ENCODE measurements at places on chromosomes 3 and 15.

DNA sequence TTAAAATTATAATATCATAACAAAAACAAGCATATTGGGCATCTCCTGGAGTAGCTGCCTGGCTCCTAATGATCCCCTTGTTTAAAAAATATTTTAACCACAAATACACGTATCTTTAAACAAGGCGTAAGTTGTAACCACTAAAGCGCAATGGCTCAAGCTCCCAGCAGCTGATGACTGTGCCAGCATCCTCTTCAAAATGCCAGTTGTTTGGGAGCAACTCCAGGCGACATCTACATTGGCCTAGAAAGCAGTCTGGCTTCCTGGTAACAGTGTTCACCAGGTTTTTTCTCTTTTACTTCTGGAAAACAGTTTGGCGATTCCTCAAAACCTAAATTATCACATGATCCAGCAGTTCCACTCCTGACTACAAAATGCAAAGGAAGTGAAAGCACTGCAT, 13.8 kb downstream of the PCOLCE2 start:
- no peak for DNase-seq

GRCh38 chr3:177731644-177732268, 534.5 kb upstream of the TBL1XR1 start:
- no peak for DNase-seq

DNA sequence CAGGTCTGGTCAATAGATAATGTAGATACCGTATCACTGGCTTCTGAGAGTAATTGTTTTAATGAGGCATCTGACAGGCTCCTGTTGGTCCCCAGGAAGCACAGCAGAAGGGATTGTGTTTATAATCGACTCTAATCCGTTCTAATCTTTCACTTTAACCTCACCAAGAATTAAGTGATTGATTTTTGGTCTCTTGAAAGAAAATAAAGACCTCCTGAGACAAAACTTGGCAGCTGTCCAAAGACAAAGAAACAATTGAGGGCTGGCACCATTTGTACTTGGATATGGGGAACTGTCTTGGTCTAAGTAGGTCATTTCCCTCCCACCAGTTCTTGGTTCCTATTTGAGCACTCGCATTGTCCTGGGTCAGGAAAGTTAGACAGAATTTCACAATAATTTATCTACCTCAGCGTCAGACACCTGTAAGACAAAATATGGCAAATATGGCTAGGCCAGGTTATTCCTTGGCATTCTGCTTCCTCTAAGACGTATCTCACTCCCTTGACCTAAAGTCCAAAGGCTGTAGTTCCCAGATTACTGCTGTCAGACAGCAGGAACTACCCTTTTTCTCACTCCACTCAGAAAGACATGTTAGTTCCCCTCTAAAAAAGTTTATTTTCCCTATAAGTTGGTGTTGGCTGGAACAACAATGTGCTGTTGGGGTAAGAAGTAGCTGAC, 22.7 kb upstream of the CD96 start:
- DNase-seq: no peak

DNA sequence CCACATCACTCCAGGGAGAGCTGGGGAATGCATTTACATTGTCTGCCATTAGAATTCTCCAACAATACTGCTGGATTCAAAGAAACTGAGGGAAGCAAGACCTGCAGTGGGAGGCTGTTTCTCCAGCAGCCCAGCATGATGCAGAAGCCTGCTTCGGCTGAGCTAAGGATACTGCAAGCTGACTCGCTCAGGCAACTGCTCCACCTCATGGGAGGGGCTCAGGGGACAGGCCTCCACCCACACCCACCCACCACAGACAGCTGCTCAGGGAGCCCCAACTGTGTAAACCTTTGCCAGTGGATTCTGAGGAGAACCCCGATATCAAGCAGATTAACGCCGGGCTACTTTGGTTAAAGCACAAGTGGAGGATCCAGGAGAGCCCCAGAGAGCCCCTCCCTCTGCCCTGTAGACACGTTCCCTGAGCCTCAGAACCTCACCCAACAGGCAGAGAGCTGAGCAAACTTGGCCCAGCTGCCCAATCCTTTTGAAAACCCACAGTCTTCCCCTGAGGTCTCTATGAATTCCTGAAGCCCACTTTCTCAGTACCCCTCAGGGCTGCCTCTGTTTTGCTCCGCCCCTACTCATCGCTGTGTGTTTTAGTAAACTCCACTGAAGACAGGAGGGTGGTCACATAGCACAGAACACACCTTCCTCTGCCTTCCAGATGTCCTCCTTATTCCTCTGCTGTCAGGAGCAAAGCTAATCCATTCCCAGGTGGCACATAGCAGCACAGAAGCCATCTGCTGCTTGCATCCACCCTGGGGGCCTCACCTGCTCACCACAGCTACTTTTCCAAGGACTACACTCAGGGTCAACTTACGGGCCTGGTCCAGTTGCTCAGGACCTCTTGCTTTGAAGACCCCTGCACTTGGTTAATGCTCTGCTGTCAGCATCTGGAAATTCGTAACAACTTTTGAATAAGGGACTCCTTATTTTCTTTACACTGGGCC, 269.0 kb downstream of the ABHD5 start:
- DNase-seq: no peak

DNA sequence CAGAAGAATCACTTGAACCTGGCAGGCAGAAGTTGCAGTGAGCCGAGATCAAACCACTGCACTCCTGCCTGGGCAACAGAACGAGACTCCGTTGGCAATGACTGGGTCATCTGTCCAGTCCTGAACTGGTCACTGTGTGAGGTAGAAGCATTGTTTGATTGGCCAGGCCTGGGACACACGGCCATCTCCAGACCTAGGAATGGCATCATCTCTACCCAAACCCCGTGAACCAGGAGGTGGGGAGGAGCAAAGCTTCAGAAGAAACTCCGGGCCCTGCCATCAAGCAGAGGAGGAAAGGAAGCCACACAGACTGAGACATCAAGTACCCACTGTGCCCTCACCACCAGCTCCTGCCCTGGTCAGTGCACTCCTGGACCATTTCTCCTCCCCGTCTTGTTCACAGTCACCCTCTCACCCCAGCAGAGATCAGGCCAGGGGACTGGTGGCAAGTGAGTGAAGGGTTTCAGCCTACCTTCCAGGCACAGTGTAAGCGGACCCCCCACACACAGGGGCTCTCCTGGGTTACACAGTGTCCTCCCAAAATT, 31.6 kb downstream of the GOLGA6L2 start:
- no peak for DNase-seq

GRCh38 chr15:96321639-96322535, 8.6 kb upstream of the NR2F2 start:
- peak; percentile 67 for DNase-seq

DNA sequence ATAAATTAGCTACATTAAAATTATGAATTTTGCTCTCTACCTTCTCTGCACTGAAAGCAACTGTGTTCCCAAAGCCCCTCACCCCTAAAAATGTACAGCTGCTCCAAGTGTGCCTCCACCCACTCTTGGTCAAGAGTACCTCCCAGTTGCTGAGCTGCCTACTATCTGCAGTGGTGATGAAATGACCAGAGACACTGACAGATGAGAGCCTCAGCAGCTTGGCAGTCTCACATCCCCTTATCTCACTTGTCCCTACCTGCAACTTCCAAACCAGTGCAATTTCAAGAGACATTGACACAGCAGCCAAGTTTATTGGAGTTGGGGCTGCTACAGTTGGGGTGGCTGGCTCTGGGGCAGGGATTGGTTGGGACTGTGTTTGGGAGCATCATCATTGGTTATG, 52.2 kb upstream of the COL6A5 start:
- no peak for DNase-seq

- no peak for DNase-seq
Measured at GRCh38 chr3:36926292-36926897, 18.5 kb downstream of the TRANK1 start.

- DNase-seq: peak; percentile 86
Measured at GRCh38 chr3:128383316-128384235, 83.1 kb downstream of the DNAJB8 start.

GRCh38 chr15:77525400-77525811, 104.7 kb downstream of the HMG20A start:
- DNase-seq: no peak

DNA sequence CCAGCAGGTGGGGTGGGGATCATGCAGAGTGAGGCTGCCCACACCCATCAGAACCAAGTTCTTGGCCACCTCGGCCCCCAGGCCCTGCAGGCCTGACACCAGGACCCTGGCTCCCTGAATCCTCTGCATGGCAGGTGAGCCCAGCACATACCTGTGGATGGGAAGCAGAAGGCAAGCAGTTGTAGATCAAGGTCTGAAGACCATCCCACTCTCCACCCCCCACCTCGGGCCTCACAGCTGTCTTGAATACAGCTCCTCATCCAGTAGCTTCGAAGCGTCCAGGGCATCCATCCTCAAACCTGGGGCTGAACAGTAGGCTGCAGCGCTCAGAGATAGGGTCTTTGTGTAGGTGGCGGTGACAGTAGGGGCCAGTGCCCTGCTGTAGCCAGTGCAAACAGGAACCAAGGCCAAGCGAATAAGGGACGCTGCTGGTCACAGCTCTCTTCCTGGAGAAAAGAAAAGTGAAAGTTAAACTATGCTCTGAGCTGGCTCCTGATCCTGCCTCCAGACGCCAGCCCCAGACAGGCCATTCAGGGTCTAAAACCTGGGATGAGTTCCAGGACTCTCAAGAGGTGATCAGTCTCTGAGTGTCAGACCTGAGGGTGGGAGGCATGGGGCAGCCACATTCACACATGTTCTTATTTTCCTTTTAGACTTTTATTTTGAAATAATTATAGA, at the start of gene UBA7:
TSS of gene UBA7 (minus strand) at position 457 of the 678 bp plus-strand sequence. CDS start at position 291, 166 bp downstream.
- peak; percentile 78 for DNase-seq

DNA sequence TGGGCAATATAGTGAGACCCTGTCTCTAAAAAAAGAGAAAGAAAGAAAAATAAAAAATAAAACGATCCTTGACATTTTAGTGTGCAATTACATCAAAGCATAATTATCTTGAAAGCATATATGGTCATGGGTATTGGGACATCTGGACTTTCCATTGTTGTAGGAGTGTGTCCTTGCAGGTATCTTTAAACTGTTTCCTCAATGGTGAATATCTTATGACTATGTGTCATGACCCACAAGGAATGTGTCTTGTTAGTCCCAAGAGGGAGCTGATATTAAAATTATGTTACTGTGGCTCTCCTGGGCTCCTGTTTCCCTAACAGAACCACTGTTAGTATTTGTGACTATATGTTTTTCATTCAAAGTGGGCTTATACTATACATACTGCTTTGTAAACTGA, 26.6 kb downstream of the EIF1B start:
- no peak for DNase-seq

DNA sequence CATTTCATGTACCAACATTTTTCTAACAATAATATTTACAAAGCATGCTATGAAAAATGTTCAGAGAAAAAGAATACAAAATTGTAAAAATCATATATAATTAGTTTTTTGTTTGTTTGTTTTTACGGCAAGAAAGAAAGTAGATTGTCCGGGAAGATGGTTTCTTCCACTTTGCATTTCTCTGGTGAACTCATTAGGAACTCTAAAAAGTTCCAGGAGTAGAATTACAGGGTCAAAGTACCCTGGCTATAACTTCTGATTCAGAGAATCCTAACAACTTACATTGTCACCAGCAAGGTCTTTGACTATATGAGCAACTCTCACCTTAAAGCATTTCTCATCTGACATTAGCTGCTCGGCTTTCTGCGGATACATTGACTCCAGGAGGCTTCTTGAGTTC, 196.7 kb downstream of the PDE8A start:
- DNase-seq: no peak

DNA sequence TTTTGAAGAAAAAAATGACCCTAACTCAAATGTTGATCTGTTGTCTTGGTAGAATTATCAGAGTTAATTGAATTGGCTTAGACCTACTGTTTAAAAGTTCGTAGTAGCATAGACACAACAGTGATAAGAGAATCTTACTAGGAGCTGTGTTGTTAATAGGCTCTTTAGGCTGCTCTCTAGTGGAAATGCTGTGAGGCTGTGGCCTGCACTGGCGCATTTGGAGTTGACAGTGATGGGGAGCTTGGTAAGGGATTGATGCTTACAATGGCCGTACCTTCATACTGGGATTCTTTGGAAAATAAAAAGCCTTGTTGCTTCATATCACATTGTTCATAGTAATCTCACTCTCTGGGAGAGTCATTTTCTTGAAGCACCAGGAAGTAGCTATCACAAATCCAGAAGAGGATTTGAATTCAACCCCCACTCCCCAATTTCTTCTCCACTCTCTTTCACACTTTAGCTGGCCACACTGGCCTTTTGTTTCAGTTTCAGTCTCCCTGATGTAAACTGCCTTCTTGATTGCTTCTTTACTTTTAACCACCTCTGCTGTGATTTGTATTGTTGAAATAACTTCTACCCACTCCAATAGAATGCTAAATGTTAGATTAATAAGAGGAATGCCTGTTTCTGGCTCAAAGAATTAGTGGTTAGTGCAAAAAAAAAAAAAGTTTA, 56.6 kb downstream of the CEP63 start:
- DNase-seq: no peak

DNA sequence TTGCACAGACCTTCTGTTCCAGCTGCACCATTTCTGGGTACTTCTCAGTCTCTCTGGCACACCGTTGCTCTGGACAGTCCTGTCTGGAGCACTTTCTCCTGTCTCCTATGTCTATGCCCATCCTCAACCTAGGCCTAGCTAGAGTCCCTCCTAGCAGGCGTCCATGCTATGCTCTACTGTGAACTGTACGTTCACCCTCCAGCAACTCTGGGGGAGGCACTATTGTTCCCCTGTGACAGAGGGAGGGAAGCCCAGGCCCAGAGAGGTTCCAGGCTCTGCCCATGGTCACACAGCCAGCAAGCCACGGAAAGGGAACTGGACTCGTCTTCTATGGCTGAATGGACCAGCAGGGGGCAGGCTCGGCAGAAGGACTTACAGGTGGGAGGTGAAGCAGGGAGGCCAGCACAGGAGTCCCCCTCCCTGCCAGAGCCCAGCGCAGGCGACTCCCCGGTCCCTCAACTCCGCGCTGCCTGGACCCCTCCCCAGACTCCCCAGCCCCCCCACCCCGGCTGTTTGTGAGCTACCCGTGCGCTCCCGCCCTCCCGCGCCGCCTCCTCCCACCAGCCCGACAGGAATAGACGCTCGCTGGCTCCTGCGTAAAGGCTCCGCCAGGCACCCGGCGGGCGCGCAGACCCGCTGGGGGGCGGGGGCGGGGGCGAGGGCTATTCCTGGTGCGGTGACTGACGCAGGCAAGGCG, 1.7 kb upstream of the LINGO1 start:
- peak; percentile 71 for DNase-seq

GRCh38 chr3:48614044-48614443, 4.6 kb upstream of the UQCRC1 start:
- no peak for DNase-seq

- DNase-seq: no peak
Measured at GRCh38 chr3:32082721-32083120, 23.7 kb upstream of the GPD1L start.

- peak; percentile 77 for DNase-seq
Measured at GRCh38 chr3:48564022-48564421, 441 bp upstream of the UCN2 start.

All from ascending aorta (tissue), 2 donors.